NCI-H187 (cell line): ENCODE measurements at places on chromosomes 4 and X.

GRCh38 chrX:19776753-19777152, 110.6 kb downstream of the SH3KBP1 start:
- DNase-seq: no peak

DNA sequence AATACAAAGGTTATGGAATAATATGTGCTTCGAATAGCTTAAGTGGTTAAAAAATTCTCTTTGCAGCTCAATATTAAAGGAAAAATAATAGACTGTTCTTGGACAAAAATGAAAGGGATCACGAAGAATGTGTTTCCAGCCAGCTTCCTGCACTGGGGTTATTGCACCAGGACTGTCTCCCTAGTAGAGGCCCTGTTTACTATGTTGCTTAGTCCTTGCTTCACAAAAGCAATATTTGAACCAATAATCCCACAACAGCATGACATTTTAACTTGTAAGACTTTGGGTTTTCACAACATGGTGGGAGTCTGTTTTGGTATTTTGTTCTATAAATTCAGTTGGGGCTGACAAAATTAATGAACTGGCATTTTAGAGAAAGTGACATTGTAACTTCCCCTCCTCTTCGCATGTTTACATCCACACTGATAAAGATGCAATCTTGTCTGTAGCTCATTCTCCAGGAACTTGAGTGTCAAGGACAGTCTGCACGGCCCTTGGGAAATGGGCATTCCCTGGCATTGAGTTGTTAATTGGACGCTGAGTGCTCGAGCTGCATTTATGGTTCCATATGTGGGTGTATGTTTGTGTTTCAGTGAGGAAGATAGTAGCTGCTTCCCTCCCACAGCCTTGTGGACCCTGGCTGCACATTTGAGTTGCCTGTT, 39.0 kb downstream of the SHROOM2 start:
- DNase-seq: no peak

- DNase-seq: no peak
Observed at GRCh38 chrX:2596555-2597255, 94.4 kb upstream of the CD99 start.

- DNase-seq: no peak
Observed at GRCh38 chr4:154529728-154530519, 20.3 kb downstream of the PLRG1 start.

DNA sequence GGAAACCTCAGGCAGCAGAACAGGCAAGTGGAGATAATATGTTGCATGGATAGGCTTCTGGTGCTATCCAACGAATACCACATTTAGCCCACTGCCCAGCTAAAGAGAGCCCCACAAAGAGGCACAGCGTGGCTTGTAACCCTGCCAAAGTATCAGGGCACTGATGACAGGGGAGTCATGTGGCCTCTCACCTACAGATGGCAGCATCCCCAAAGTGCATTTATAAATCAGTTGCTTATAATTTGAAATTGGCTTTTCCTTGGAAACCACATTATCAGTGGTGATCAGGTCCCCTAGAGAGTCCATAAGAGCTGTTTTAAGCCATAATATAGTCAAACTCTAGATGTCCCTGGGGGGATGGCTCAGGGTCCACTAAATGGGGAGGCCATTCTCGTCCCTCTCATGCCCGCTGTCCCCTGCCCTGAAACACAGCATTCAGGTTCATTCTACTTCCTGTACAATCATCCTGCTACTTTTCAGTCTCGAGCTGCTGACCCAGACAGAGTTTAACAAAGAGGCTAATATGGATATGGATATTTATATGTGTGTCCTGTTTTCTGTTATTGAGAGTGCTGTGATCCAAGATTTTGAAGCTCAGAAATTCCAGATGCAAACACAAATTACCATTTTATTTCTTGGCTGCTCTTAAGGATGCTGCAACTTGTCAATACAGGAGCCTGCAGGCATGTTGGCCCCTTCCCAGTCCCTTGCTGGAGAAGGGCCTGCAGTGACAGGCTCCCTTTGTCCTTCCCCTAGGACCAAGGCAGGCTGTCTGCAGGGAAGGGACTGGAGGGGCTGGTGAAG, 28.5 kb downstream of the SRPX start:
- no peak for DNase-seq

DNA sequence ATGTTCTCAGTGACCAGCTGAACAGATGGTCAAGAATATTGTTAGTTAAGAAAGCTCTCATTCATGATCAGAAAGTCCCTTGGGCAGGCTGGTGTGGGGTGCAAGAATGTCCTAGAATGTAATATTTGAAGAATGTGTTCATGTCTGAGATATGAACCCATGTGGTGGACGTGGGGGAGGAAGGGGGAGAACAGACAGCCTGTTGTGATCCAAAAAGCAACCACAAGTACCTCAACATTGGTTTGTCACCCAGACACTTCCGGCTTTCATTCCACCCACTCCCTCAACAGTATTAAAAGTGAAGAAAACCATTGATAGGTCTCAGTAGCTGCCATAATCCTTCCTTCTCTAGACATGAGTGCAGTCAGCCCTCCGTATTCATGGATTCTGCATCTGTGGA, 82.2 kb downstream of the MAML3 start:
- DNase-seq: no peak

GRCh38 chr4:186190581-186191199, 677 bp upstream of the CYP4V2 start:
- no peak for DNase-seq

DNA sequence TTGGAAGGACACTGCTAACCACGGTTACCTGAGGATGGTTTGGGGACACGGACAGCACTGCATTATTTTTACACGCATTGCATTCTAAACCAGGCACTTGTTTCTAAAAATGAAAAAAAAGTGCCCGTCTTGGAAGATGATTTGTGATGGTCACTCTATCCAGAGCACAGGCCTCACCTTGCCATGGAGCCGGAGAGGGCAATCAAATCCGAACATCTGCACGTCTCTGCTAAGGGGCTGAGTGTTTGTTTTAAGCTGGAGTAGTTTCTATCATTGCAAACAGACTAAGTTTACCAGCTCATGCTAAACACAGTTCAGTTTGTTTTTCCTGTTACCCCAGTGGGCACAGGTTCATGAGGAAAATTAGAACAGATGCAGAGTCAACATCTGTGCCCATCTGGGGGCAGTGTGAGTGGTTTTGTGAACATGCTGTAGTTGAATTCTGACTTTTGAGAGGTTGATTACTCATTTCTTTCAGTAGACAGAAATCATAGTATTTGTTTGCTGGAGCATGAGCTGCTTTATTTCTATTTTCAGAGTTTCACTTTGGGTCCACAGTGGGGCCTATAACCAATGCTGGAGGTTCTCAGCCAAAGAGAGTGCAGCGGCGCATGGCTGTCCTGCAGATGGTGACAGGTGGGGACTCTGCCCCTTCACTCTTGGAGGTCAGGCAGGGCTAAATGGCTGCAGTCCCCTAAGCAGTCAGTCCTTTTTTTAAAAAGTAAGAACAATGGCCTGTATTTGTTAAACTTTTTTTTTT, 65.4 kb upstream of the ENPP6 start:
- DNase-seq: no peak

GRCh38 chr4:122243785-122244184, 91.7 kb downstream of the BLTP1 start:
- DNase-seq: no peak

DNA sequence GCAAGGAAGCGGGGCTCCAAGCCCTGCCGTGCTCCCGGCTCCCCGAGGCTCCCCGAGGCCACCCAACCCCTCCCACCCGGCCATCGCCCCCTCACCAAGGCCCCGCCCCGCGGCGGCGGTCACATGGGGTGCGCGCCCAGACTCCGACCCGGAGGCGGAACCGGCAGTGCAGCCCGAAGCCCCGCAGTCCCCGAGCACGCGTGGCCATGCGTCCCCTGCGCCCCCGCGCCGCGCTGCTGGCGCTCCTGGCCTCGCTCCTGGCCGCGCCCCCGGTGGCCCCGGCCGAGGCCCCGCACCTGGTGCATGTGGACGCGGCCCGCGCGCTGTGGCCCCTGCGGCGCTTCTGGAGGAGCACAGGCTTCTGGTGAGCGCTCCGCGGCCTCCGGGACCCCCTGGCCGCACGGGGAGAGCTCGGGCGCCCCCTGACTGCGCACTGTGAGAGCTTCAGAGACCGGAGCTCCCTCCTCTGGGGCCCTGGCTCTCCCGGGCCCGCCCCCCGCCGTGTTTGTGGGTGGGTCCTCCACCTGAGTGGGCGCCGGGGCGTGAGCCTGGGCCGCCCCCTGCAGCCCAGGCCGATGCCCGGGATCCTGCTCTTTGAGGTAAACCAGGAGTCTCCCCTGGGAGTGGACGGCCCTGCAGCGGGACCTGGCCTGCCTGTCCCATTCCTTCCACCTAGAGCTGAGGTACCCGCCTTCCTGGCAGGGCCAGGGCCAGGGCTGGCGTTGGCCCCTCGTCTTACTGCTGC, at the start of gene IDUA:
Gene IDUA, plus strand, starts transcription at position 166 of the 745 bp plus-strand sequence. Its CDS starts 41 bp downstream, at position 207.
- no peak for DNase-seq

DNA sequence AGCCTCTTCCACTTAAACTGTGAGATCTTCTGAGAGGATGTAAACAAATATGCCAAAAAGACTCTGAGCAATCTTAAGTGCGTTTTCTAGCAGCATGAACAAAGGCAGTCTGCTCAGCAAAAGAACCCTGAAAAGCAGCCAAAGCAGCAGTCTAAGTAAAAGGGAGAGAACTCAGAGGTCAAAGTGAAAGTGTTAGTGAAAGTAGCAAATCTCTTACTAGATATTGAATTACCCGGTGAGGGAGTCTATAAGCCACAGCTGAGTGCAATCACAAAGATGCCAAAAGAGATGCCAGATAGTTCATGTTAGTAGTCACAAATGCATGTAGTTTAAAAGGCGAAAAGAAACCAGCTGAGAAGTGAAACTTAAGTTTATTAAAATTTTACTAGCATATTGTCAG, 7.9 kb upstream of the GNRHR start:
- no peak for DNase-seq

DNA sequence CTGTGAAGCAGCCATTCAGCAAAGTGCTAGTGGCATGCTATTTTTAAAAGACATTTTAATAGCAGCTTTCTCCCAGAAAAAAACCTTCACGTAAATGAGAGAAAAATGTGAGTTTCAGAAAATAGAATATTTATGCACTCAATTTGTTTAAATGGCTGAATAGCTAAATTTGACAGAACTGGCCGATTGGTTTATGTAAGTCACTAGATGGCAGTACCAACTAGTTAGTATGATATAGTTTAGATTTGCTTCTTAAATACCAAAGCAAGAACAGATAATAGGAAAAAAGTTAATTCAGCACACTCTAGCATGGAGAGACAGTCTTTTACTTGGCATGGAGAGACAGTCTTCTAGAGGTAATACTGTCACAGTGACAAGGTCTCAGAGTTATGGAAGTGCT, 250.1 kb downstream of the SNCA start:
- no peak for DNase-seq

- DNase-seq: peak; percentile 8
Observed at GRCh38 chrX:13646154-13646549, 6.8 kb upstream of the TCEANC start.

GRCh38 chr4:32909736-32910135, 2189.6 kb downstream of the PCDH7 start:
- DNase-seq: no peak

DNA sequence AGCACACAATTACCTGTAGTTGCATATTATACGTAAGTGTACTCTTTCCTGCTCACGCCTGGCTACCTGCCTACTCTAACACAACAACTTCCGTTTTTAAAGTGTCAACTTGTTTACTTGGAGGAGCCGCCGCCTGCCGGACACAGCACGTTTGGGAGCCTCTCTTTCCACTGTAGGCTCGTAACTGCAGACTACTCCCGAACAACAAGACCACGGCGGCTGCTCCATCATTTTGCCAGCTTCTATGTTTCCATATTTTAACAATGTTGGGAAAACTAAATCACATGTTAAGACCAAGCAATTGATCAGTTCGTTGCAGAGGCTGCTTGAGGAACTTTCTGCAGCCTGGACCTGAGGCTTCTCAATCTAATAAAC, 841 bp downstream of the MTNR1A start:
- DNase-seq: no peak

GRCh38 chrX:138704596-138704995, 6.9 kb downstream of the FGF13 start:
- no peak for DNase-seq

GRCh38 chrX:50099331-50099730, 101.5 kb downstream of the AKAP4 start:
- no peak for DNase-seq

DNA sequence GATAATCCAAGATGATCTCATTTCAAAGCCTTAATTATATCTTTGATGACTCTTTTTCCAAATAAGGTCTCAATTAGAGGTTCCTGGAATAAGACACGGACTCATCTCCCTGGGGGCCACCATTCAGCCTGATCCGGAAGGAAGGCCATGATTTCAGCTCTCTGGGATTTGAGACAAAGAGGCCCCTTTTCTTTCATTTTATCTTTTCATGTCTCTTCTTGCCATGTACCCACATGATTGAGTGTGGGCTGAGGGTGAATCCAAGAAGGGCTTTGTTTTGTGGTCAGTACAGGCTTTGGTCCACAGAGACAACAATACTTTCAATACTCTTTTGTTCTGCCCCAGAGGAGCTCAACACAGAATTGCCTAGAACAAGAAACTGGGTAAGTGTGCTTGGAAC, 261.2 kb downstream of the TRIML1 start:
- DNase-seq: no peak

- DNase-seq: no peak
Observed at GRCh38 chr4:87309625-87310024, 13.1 kb downstream of the HSD17B13 start.

- DNase-seq: no peak
Observed at GRCh38 chrX:37820646-37821045, 26.7 kb downstream of the DYNLT3 start.
